ENCODE measurements at places on chromosomes 3 and 15. TPM values are rescaled to one million over a fixed set of nuclear protein-coding genes. Genes with fewer than 3 reads are reported as not detected.
A peak's percentile ranks its signal among the peaks of the same experiment; 100 is the strongest.

DNA sequence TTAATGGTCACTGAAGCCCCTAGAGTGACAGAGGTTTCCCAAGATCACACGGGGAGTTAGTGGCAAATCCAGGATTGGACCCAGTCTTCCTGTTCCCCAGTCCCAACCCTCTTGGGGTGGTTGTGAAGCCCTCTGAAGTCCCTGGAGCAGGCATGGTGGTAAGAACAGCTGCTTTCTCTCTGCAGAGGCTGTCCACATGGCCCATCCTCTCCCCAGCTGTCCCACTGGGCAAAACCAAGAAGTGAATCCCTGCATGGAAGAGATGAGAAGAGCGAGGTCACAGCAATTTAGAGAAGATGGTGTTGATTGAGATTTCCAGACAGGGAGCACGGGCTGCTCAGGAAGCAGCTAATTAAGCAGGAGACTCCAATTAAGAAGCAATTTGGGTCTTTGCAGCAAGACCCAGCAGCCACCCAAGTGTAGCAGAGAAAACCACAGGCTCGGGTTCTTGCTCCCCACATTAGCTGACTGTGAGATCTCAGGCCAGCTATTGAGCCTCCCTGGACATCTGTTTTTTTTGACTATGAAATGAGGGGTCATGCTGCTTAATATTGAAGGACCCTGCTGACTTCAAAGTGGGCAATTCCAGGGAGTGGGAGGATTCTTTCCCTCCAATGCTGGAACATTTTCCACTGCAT, 14.8 kb upstream of the HDAC11 start:
- no peak for DNase-seq

GRCh38 chr3:188949996-188950395, 221.8 kb upstream of the TPRG1 start:
- DNase-seq = no peak

GRCh38 chr15:35246451-35246850, 161.4 kb upstream of the NANOGP8 start:
- no peak for DNase-seq

GRCh38 chr3:41683666-41684350, 278.1 kb downstream of the ULK4 start:
- DNase-seq = no peak

The CTDSPL2 gene
- 32.1 TPM for total RNA-seq

The LRRN1 gene
- 0.65 TPM for total RNA-seq

- no peak for DNase-seq
These were observed 320.6 kb downstream of the MECOM start for GRCh38 chr3:169342652-169343505.

The MITF gene
- 25.9 TPM for total RNA-seq

- no peak for DNase-seq
These were observed 54.9 kb downstream of the DCUN1D1 start for GRCh38 chr3:182925330-182925943.

GRCh38 chr3:129313665-129314385, 35.2 kb downstream of the HMCES start:
- DNase-seq = no peak

- no peak for DNase-seq
These were observed 28.5 kb downstream of the GREM1 start for GRCh38 chr15:32746116-32746857.

- DNase-seq = no peak
These were observed 77.6 kb upstream of the WNT5A start for GRCh38 chr3:55564726-55565125.

GRCh38 chr15:65887565-65887964, 18.3 kb downstream of the RAB11A start:
- no peak for DNase-seq

GRCh38 chr3:119240101-119240590, 532 bp downstream of the B4GALT4 start:
- no peak for DNase-seq

GRCh38 chr3:22990291-22991200, 212.6 kb upstream of the UBE2E2 start:
- peak; percentile 78 for DNase-seq

The KBTBD13 gene
- 0.57 TPM for total RNA-seq

DNA sequence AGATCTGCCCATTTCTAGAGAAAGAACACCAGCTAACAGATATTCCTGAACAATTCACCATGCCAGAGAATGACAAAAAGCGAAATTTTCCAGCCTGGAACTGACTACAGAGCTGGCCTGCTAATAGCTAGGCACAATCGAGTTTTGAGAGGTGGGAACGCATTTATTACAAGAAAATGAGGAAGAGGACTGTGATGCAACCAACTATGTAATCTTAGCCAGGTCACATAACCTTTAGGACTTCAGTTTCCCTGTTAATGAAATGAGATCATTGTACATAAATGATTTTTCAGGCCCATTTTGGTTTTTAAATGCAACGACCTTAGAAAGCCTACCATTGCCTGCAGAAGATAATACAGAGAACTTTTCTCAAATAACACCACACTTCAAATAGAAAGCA, 72.1 kb upstream of the SETMAR start:
- no peak for DNase-seq

The ACP3 gene
- total RNA-seq = 3.3 TPM

DNA sequence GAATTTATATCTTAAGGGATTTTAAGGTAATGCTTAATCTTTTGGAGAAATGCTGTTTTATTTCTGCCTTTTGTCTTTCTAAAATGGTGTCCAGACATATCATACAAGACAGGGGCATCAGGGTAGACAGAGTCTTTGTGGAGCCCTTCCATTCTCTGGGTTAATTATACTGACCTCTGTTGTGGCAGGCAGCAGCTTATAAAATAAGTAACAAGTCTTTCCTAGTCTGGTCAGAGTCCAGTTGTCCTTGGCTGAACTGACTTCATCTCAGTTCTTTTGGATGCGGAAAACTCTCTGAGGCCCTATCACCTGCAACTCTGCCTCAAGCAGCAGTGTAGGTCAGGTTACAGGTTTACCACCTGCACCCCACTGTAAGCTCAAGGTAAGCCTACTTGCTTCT, 19.2 kb downstream of the MYNN start:
- DNase-seq = no peak

The IMPDH2 gene
- total RNA-seq = 112 TPM

The FAM174B gene
- total RNA-seq = 9.0 TPM

The GUCA1C gene
- total RNA-seq = not detected

DNA sequence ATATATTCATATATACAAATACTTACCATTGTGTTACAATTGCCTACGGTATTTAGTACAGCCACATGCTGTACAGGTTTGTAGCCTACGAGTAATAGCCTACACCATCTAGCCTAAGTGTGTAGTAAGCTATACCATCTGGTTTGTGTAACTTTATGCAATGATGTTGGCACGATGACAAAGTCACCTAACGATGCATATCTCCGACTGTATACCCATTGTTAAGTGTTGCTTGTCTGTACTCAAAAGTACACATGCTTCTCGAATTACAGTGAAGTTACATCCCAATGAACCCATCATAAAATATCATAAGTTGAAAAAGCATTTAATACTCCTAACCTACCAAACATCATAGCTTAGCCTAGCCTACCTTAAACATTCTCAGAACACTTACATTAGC, 327.1 kb downstream of the KBTBD8 start:
- DNase-seq = no peak

DNA sequence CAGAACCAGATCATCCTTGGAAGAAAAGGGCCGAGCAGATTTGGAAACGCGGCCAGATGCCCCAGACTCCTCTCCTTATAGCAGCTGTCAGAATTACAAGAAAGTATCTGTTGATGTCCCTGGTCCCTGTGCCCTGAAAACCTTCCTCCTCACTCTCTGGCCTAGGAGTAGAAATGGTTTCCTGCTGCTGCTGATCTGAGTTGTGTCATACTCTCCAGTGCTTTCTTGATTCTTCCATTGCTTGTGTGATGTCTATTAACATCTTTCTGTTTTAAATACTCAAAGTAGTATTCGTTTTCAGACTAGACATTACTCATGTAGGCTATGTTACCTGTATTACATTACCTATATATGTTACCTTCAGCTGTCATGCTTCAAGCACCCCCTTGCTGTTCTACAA, 26.8 kb upstream of the HERC1 start:
- DNase-seq = no peak

The HRH1 gene
- total RNA-seq = 11.4 TPM

DNA sequence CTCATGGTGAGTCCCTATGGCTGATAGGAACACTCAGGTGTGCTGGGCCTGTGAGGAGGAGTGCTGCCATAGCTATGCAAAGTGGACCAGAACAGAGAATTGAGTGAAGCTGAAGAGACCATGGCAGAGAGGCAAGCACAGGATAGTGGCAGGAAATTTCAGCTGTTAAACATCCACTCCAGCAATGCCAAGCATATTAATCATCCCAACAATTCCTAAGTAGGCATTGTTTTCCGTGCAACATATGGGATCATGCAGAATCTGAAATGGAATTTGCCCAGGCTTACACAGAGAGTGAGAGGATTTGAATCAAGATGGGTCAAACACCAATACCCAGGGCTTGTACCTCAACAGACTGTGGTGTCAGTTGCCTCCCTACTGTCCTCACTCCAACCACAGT, 582.6 kb upstream of the UBE2E2 start:
- DNase-seq = no peak

GRCh38 chr15:90479656-90480055, 50.1 kb upstream of the CRTC3 start:
- no peak for DNase-seq

GRCh38 chr3:197253238-197253947, 45.0 kb downstream of the DLG1 start:
- DNase-seq = no peak

- peak; percentile 84 for DNase-seq
These were observed 102.2 kb downstream of the CD47 start for GRCh38 chr3:107988460-107989175.

The IGF2BP2 gene
- 4.2 TPM for total RNA-seq

DNA sequence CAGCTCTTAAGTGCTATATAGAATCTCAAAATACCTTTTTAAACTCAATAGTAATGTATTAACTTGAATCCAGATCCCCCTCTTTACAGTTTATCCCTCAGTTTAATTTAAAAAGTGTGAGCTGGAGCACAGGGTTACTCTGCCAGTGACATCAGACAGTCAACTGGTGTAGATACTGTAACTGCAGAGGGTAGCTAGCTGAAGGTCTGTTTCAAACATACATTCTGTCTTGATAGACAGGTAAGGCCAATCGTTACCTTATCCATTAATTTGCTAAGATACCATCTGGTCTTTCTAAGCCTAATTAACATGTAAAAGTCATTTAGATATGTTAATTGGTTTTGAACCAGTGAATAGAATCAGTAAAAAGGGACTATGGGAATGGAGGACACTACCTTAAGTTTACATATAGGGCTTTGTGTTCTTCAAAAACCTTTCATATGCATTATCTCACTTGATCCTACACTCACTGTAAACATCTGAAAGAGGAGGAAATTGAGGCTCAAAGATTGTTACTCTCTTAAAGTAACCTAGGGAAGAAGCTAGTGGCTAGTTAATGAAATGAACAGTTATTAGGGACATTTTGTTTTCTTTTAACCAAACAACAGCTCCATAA, 59.5 kb upstream of the TSPAN3 start:
- no peak for DNase-seq

GRCh38 chr3:81816473-81817250, 55.2 kb upstream of the GBE1 start:
- no peak for DNase-seq

DNA sequence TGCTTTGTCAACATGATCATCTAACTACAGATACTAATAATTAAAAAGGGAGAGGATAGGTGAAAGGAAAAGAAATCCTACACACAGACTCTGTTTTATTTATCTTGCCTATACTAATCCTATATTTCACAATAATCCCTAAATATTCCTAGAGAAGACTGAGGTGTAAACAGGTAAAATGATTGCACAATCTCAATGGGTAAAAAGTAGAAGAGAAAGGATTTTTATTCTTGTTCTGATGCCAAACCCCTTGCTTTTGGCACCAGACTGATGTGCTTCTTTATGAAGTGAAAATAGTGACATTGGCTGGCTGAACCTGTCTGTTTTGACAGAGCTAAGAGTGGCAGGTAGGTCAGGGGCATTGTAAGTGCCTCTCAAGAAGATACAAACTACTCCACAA, 101.9 kb upstream of the ZPLD1 start:
- no peak for DNase-seq

The TTLL3 gene
- total RNA-seq = 44.4 TPM

All from posterior vena cava (tissue), 2 donors.